A673 (cell line): ENCODE measurements at places on chromosomes 1 and 21. TPM values are rescaled to one million over a fixed set of nuclear protein-coding genes. Genes with fewer than 3 reads are reported as not detected.

- peaks cover 4% of the 10 kb centered on the region for H3K4me1 ChIP-seq
- no peaks in the 10 kb centered on the region for H3K36me3 ChIP-seq
- H3K27ac ChIP-seq = no peak overlapping the region
- H3K27me3 ChIP-seq = no peaks in the 10 kb centered on the region
- no peak for DNase-seq
Observed at GRCh38 chr1:1623631-1624442, 8.1 kb upstream of the MMP23B start.

DNA sequence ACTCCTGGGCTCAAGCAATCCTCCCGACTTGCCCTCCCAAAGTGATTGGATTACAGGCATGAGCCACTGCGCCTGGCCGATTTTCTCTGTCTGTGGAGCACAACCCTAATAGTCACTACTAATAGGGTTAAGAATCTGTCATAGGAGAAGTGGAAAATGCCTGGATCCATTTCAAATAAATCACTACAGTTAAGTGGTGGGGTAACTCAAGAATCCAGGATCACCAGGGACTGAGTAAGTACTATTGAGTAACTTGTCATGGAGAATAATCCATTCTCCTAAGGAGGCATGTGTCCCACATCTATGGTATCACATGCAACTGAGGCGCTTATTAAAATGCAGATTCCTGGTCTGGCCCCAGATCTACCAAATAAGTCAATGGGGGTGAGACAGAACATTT is 53.2 kb downstream of the OPTC start:
- peaks cover 32% of the 10 kb centered on the region for H3K4me1 ChIP-seq
- no peaks in the 10 kb centered on the region for H3K36me3 ChIP-seq
- no peaks in the 10 kb centered on the region for H3K27me3 ChIP-seq
- no peak overlapping the region for H3K4me3 ChIP-seq
- no peak for DNase-seq
- H3K27ac ChIP-seq = peak overlapping the region; percentile 61

DNA sequence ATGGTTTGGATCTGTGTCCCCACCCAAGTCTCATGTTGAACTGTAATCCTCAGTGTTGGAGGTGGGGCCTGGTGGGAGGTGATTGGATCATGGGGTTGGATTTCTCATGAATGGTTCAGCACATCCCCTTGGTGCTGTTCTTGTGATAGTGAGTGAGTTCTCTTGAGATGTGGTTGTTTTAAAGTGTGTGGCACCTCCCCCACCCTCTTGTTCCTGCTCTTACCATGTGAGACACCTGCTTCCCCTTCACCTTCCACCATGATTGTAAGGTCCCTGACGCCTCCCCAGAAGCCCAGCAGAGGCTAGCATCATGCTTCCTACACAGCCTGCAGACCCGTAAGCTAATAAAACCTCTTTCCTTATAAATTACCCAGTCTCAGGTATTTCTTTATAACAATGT is 55.8 kb downstream of the SUSD4 start:
- peaks cover 17% of the 10 kb centered on the region for H3K27me3 ChIP-seq
- no peaks in the 10 kb centered on the region for H3K36me3 ChIP-seq
- no peak for DNase-seq
- H3K4me3 ChIP-seq = no peak overlapping the region

DNA sequence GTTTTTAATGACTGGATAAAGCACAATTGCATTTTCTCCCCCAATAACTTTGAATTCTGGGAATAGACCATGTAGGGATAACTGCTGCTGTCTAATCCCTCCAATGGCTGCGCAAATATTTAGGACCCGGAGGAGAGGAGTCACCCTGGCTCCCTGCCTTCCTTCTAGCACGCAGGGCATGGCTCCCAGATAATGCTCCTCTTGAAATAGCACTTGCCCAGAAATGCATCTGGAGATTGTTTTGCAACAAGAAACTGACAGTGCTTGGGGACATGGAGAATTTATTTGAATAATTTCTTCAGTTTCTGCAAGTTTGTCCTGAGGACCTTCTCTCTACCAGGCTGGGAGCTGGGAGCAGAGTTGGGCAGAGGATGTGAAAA is 83.5 kb downstream of the MAN1C1 start:
- H3K36me3 ChIP-seq = no peaks in the 10 kb centered on the region
- no peak overlapping the region for H3K4me3 ChIP-seq
- no peak overlapping the region for H3K27ac ChIP-seq
- no peaks in the 10 kb centered on the region for H3K27me3 ChIP-seq
- H3K4me1 ChIP-seq = no peaks in the 10 kb centered on the region
- no peak for DNase-seq

DNA sequence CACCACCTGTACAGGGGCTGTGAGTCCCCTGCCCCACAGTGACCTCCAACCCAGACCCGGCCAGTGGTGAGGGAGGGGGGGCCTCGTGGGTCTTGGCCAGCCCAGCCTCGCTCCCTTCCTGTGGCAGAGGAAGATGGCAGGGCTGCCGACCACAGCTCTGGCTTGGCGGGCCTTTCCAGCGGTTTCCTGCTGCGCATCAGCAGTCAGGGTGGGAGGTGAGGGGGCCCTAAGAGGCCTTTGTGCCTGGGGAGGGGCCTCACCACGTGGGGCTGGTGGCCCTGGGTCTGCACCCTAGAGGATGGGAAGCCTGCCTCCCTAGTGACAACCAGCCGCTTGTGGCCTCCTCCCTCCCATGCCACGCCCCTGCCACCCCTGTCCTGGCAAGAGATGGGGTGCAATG is 72.6 kb upstream of the ARHGEF16 start:
- no peaks in the 10 kb centered on the region for H3K4me1 ChIP-seq
- H3K27ac ChIP-seq = no peak overlapping the region
- no peaks in the 10 kb centered on the region for H3K36me3 ChIP-seq
- no peak overlapping the region for H3K4me3 ChIP-seq
- H3K27me3 ChIP-seq = peaks cover 47% of the 10 kb centered on the region

- DNase-seq = no peak
- H3K27ac ChIP-seq = no peak overlapping the region
- H3K4me3 ChIP-seq = no peak overlapping the region
- H3K4me1 ChIP-seq = no peaks in the 10 kb centered on the region
- no peaks in the 10 kb centered on the region for H3K27me3 ChIP-seq
- no peaks in the 10 kb centered on the region for H3K36me3 ChIP-seq
Observed at GRCh38 chr1:9010781-9011323, 15.4 kb downstream of the SLC2A7 start.

DNA sequence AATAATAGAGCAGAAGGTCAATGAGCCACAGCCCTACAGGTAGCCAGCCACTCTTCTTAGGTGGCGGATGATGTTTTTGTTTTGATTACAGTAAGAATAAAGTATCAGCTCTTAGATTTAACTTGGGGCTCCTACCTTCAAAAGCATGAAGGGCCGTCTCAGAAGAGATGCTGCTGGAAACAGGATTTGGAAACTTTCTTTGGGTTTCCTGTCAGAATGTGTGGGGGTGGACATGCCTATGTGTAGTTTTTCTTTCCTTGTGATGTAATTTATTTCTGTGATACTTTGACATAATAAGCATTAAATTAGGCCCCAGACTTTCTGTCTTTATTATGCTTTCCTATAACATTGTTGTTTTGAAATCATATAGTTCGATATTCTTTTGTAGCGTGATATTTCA is 1.5 kb downstream of the RAP1A start:
- no peaks in the 10 kb centered on the region for H3K27me3 ChIP-seq
- H3K4me3 ChIP-seq = peak overlapping the region; percentile 92
- peak overlapping the region; percentile 75 for H3K27ac ChIP-seq
- no peaks in the 10 kb centered on the region for H3K36me3 ChIP-seq

- no peaks in the 10 kb centered on the region for H3K36me3 ChIP-seq
- no peaks in the 10 kb centered on the region for H3K27me3 ChIP-seq
- no peak overlapping the region for H3K4me3 ChIP-seq
- H3K4me1 ChIP-seq = no peaks in the 10 kb centered on the region
Observed at GRCh38 chr21:42105476-42106315, 34.6 kb downstream of the UMODL1 start.

The CD5L gene
- not detected in 2 replicates for total RNA-seq

DNA sequence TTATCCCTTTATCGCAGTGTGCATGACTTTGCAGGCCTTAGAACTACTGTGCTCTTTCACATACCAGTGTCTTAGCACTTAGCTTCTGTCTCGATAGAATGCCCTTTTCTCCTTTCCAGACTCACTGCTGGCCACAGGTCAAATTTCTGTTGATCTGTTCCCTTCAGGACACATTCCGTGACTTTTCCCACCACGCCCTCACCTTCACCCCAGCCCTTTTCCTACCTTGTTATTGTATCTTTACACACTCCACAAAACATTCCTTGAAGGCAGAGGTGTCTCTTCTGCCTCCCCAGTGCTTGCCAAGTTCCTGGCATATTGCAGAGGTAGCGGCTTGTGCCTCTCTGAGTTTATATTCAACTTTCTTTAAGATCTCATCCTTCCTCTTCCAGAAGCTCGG is 3.7 kb upstream of the IGSF9 start:
- peaks cover 6% of the 10 kb centered on the region for H3K4me1 ChIP-seq
- peaks cover 27% of the 10 kb centered on the region for H3K27me3 ChIP-seq
- no peak overlapping the region for H3K27ac ChIP-seq
- no peak overlapping the region for H3K4me3 ChIP-seq

DNA sequence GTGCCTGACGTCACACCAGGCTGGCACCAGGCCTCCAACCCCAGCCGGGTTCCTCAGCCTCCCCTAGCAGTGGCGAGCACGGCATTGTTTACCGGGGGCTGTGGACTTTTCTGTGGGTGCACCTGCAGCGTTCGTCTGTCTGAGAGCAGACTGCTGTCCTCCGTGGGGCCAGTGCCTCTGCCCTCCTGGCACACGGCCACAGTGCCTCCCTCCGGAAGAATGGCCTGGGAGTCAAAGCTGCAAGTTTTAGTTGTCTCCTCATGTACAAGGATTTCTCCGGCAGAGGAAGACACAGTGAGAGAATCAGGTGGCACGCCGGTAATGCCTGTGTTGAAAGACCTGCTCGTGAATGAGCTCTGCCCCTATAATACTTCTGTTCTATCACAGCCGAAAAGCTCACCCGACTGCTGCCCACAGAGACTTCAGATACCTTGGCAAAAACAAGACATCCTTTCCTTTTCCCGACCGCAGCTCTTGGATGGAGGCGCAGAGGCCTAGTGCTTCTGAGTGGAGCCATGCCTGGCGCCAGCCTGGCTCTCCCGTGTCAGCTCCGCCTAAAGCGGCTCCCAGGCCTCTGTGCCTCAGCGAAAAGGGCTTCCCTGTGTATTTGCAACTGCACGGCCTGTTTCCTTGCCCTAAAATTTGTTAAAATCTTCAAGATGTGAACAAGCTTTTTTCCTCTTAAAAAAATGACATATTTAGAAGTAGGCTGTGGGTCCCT is 71.4 kb downstream of the AGPAT3 start:
- no peaks in the 10 kb centered on the region for H3K27me3 ChIP-seq
- H3K27ac ChIP-seq = no peak overlapping the region
- DNase-seq = no peak
- H3K4me1 ChIP-seq = peaks cover 6% of the 10 kb centered on the region
- H3K36me3 ChIP-seq = no peaks in the 10 kb centered on the region
- no peak overlapping the region for H3K4me3 ChIP-seq

DNA sequence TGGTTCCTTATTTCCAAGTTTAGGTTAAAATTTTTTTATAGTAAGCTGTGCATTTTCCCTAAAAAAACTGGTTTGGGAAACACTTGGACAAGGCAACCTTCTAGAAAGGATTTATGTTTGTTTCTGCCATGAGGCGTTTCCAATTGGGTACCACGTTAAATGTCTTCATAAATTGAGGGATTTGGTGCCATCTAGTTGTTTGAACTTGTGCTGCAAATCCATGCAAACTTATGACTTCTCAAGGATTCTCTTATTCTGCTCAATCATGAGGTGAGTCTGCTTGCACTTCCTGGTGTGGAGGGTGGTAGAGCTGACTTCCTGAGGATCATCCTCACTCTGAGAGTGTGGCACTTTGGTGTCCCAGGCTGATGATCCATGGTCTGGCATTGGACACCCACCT is 123.3 kb downstream of the PCNX2 start:
- no peaks in the 10 kb centered on the region for H3K4me1 ChIP-seq
- DNase-seq = peak; percentile 75
- no peak overlapping the region for H3K27ac ChIP-seq
- no peak overlapping the region for H3K4me3 ChIP-seq
- H3K36me3 ChIP-seq = no peaks in the 10 kb centered on the region
- H3K27me3 ChIP-seq = no peaks in the 10 kb centered on the region

- no peak for DNase-seq
- H3K27ac ChIP-seq = no peak overlapping the region
- H3K36me3 ChIP-seq = peaks cover 3% of the 10 kb centered on the region
Observed at GRCh38 chr1:99755664-99756063, 10.8 kb downstream of the FRRS1 start.

The IFI44L gene
- total RNA-seq = 7.5 and 8.5 TPM in 2 replicates

The RCAN3 gene
- 7.4 and 9.1 TPM in 2 replicates for total RNA-seq

The RGS4 gene
- total RNA-seq = 23.8 and 24.2 TPM in 2 replicates

The G0S2 gene
- 5.8 and 9.0 TPM in 2 replicates for total RNA-seq

GRCh38 chr1:228180271-228180958 is 14.8 kb downstream of the IBA57 start:
- H3K27me3 ChIP-seq = no peaks in the 10 kb centered on the region
- no peak overlapping the region for H3K27ac ChIP-seq
- H3K4me3 ChIP-seq = no peak overlapping the region
- H3K4me1 ChIP-seq = no peaks in the 10 kb centered on the region
- H3K36me3 ChIP-seq = no peaks in the 10 kb centered on the region
- peak; percentile 33 for DNase-seq

The S100B gene
- total RNA-seq = not detected in 2 replicates

DNA sequence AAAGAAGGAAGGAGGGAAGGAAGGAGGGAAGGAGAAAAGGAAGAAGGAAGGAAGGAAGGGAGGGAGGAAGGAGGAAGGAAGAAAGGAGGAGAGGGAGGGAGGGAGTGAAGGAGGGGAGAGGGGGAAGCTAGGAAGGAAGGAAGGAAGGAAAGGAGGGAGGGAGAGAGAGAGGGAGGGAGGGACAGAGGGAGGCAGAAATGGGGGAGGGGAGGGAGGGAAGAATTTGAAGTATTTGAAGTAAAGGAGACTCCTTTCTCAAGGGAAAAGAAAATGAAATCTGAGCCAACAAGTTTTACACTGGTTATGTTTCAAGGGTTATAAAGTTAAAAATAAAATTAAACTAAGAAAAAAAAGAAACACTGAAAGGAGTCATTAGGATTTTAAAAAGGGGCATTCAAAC is 431.4 kb downstream of the BRINP3 start:
- H3K27ac ChIP-seq = no peak overlapping the region
- H3K36me3 ChIP-seq = no peaks in the 10 kb centered on the region
- DNase-seq = no peak
- no peak overlapping the region for H3K4me3 ChIP-seq
- no peaks in the 10 kb centered on the region for H3K27me3 ChIP-seq
